ENCODE measurements at places on chromosomes 1 and 21.

- peak; percentile 4 for DNase-seq
These were observed 607 bp downstream of the BTG3 start for GRCh38 chr21:17612023-17612564.

- peak; percentile 15 for DNase-seq
These were observed 69.9 kb upstream of the USP25 start for GRCh38 chr21:15659753-15660422.

DNA sequence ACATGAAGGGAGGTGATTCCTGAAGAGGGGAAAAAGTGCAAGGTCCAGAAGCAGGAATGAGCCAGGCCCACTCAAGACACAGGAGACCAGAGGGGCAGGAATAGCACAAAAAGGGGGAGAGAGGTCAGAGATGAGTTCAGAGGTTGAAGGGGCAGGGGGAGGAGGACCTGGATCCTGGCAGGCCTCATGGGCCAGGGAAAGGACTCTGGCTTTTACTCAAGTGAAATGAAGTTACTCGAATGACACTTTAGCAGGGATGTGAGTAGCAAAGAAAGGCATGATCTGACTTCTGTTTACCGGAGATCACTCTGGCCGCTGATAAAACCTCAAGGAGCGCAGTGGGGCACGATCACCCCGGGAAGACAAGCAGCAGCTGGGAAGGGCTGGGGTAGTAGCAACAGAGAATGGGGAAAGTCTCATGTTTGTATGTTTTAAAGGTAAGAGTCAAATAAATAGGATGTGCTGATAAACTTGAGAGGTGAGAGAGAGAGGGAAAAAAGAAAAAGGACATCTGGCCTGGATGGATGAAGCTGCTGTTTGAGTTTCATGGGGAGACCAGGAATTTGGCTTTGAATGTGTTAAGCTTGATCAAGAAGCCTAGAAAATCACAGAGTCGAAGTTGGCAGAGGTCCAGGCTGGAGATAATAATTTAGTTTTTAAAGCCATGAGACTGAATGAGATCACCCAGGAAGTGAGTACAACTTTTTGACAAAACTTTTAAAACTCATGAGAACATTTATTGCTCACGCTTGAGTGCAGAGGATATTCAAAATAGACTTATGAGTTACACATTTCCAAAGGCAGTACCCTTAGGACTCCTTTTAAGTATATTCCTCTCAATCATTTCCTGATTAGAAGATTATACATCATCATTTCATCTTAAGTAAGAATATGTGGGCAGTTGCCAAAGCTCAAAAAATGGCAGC is 156.0 kb downstream of the RERE start:
- DNase-seq: no peak

- DNase-seq: no peak
These were observed 7.4 kb downstream of the KYAT3 start for GRCh38 chr1:88985032-88985431.

GRCh38 chr1:235073331-235073967 is 55.2 kb downstream of the TOMM20 start:
- DNase-seq: peak; percentile 44

GRCh38 chr1:171864308-171864707 is 23.0 kb downstream of the DNM3 start:
- no peak for DNase-seq

DNA sequence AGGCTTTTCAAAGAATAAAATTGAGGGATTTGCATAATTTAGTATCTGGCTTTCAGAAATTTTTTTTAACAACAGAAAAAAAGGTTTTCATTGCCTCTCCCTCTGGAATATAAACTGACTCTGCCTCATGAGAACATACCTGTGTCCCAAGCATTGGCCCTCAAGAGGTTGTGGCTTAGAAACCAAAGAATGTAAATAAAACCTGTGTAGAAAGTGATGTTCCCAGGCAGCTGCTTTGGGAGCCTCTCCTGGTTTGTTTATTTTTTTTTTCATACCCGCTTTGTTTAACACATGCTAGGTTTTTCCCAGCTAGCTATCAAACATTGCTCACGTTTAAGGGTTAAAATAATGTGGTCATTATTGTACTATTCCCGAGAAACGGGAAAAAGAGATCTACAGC is 40.5 kb upstream of the IFNAR2 start:
- no peak for DNase-seq

DNA sequence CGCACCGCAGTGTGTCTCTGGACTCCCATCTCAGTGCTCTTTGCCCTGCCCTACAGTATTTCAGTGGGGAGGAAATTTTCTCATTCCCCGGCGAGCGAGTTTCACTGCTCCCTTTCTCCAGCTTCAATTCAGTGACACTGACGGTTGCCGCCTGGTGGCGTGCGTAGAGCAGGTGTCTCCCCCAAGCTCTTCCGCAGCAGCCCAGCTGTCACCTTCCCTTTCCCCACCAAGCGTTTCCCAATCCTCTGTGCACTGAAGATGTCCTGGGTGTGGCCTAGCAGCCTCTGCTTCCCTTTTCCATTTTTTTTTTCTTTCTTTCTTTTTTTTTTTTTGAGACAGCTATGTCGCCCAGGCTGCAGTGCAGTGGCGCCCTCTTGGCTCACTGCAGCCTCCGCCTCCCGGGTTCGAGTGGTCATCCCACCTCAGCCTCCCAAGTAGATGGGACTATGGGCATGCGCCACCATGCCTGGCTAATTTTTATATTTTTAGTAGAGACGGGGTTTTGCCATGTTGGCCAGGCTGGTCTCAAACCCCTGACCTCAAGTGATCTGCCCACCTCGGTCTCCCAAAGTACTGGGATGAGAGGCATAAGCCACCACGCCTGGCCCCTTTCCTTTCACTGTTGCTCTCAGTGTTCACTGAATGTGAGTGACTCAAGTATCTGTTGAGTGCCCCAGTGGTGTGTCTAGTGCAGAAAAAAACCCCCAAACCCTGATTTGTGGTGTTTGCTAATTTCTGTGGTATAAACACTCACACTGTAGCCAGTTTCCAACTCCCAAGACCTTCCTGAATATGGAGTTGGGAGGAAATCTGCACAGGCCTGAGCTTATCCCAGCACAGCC is 30.1 kb downstream of the TNFRSF1B start:
- no peak for DNase-seq

- DNase-seq: no peak
These were observed 729 bp downstream of the NADK start for GRCh38 chr1:1777583-1777899.

DNA sequence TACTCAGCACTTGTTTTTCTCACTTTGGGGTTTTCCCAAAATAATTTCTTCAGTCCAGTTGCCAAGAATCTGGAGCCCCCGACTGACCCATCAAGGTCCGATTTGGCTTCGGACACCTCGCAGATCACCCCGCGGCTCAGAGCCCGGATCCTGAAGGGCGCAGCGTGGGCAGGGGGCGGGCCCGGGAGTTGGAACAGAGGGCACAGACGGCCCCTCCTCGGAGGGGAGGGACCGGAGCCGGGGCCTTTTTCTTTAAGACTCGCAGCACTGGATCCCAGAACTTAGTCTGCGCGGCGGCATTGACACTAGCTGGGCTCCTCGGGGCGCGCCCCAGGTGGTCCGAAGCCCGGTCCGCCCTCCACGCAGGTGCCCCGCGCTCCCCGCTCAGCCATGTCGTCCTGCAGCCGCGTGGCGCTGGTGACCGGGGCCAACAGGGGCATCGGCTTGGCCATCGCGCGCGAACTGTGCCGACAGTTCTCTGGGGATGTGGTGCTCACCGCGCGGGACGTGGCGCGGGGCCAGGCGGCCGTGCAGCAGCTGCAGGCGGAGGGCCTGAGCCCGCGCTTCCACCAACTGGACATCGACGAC is at the start of gene CBR3:
Gene CBR3, plus strand, starts transcription at position 277 of the 588 bp plus-strand sequence. Its CDS starts 114 bp downstream, at position 391.
- DNase-seq: no peak

DNA sequence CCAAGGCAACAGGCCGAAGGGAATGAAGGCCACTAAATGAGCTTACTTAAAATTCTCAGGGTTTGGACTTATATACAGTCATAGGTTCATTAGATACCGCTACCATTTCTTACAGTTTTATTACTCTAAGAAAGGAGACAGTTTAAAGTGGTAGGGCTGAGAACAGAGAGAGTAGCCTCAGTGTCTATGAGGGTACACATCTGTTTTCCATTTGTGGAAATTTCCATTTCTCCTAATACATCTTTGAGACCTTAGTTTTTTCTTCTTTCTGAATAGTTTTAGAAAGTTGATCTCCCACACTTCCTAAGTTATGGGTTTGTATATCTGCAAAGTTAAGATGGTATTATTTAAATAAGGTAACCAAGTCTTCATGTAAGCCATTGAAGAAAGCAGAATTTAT is 1279.1 kb downstream of the NCAM2 start:
- no peak for DNase-seq

DNA sequence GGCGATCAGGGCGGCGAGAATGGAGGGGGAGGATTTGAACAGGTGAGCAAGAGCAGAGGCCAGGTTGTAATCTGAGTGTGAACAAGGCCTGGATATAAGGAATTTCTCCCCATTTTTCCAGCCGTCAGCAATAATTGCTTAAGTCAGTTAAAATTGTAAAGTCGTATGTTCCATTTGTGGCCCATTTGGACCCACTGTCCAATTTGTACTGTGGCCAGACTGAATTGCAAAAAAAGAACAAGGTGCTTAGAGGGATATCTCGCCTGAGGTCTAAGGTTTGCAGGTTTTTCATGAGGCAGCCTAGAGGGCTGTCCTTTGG is 1.0 kb downstream of the ERVH48-1 start:
- DNase-seq: no peak

GRCh38 chr1:18603212-18603852 is 27.3 kb upstream of the PAX7 start:
- DNase-seq: no peak

DNA sequence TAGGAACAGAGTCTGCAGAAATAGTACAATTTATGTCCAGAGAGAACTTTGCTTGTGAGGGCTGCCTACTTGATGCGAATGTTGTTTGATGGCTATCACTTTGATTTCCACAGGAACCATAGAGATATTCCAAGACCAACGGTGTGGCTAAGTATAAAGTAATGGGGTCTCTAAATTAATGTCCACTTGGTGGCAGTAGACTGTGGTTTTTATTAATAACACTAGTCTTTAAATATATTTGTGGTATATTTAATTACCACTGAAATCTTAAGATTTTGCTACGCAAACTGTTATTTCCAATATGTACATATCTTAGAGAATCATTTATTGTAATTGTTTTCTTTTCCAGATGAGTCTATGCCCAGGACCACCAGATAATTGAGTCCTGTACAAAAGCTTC is 647.9 kb downstream of the PLA2G4A start:
- no peak for DNase-seq

DNA sequence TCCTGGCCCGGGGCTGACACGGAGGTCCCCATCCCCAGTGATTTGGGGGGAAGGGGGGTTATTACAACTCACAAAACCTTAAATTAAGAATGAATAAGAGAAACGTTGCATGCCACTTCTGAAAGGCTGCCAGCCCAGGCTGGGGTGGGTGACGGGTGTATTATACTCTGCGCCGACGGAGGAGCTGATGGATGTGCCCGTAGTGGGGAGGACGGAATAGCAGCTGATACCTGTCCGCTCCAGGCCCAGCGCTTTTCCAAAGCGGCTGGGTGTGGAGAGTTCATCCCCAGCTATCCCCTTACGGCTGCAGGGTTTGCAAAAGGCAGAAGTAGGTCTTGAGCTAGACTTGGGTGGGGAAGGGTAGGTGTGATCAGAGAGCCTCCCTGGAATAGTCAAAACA is 63.8 kb upstream of the CASZ1 start:
- DNase-seq: no peak

GRCh38 chr1:7827126-7827955 is 25.5 kb downstream of the UTS2 start:
- no peak for DNase-seq

- no peak for DNase-seq
These were observed 1.2 kb downstream of the LRRC40 start for GRCh38 chr1:70204139-70204538.

DNA sequence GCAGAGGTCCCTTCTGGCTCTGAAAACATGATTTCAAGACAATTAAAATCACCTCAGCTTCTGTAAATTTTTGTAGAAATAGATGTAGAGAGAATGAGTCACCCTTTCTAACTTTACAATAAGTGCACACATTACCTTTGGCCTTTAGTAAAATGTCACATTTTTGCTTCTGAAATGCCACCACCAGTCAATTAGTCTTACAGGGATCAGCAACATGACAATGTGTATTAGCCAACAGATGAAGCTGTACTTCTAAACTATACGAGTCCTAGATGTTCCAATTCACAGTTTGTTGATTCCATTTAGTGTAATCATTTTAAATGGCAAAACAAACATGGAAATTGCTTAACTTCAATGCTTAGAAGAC is 23.1 kb downstream of the C21orf91 start:
- DNase-seq: no peak

- DNase-seq: no peak
These were observed 112.8 kb downstream of the KCND3 start for GRCh38 chr1:111876631-111877030.

Data from HuH-7.5 (cell line).